ENCODE measurements at places on chromosomes 5 and 9.

GRCh38 chr5:14767735-14768507, 103.4 kb downstream of the OTULIN start:
- DNase-seq, result no peak

- DNase-seq, result no peak
Measured at GRCh38 chr5:85017261-85017660, 632.6 kb upstream of the EDIL3 start.

DNA sequence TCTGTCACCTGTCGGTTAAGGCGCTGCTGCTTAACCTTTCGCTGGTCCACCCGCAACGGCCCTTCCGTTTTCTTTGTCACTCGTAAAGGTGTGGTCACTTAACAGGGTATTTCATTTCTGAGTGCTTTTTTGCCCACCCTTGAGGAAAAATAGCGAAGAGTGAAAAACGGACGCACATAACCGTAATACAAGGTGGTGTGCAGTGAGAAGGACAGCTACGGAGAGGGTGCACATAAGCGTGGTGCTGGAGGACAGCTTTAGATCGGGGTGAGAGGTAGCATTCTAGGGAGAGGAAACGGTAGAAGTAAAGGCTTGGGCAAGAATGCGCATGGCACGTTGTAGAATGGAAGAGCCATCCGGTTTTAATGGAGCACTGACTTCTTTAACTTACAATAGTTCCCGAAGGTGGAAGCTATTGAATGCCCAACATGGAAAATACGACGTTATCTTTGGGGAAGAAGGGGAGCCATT, 761 bp downstream of the CCT5 start:
- no peak for DNase-seq

GRCh38 chr5:553874-554273, 29.6 kb upstream of the SLC9A3 start:
- DNase-seq, result no peak

GRCh38 chr5:73947906-73948640, 322.1 kb downstream of the ARHGEF28 start:
- no peak for DNase-seq

- no peak for DNase-seq
Measured at GRCh38 chr9:86578722-86579121, 224.5 kb upstream of the TUT7 start.

DNA sequence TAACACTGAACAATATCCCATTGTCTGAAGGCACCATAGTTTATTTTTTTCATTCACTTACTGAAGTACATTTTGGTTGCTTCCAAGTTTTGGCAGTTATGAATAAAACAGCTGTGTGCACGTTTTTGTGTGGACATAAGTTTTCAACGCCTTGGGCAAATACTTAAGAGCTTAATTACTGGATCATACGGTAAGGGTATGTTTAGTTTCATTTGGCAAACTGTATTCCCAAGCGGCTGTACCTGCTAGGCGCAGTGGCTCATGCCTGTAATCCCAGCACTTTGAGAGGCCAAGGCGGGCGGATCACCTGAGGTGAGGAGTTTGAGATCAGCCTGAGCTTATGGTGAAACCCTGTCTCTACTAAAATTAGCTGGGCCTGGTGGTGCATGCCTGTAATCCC, 63.7 kb upstream of the FAM120A start:
- DNase-seq, result no peak

GRCh38 chr9:106717686-106718085, 145.3 kb upstream of the ZNF462 start:
- DNase-seq, result no peak

- DNase-seq, result no peak
Measured at GRCh38 chr9:23464275-23464674, 361.8 kb downstream of the ELAVL2 start.

GRCh38 chr9:97575673-97576200, 57.4 kb downstream of the TSTD2 start:
- DNase-seq, result no peak

DNA sequence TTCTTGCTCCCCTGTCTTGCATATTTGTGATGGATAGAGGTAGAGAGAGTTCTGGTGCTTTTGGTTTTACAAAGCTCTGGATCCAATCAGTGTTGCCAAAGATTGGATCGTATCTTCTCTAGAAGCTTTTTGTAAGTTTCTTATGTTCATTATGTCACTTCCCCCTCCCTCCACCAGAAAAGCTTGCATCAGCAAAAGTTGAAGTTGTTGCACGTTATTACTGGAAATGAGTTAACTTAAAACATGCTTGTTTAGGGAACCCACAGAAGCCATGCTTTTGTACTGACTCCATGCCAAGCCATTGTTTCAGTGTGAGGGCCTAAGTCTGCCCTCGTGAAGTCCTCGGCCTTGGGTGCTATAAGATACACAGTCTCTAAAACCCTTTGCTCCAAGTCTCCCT, 186.5 kb downstream of the ERCC6L2 start:
- DNase-seq, result no peak

DNA sequence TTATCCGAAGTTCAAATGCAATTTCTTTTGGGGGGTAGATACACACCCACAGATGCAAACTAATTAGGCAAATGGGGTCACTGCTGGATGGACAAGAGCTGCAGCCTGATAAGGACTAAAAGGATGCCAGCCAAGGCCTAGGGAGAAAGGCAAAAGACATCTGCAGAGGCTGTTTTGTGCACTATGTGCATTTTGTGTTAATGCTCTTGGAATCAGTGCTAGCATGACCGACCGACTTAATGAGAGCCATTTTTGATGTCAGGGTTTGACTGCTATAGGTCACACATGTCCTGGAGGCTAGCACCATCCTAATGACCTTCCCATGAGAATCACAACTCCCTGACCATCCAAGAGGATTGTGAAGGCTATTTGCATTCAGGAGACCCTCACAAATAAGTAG, 34.6 kb downstream of the PLAC8L1 start:
- no peak for DNase-seq

GRCh38 chr9:4321554-4321953, 21.7 kb upstream of the GLIS3 start:
- DNase-seq, result no peak

DNA sequence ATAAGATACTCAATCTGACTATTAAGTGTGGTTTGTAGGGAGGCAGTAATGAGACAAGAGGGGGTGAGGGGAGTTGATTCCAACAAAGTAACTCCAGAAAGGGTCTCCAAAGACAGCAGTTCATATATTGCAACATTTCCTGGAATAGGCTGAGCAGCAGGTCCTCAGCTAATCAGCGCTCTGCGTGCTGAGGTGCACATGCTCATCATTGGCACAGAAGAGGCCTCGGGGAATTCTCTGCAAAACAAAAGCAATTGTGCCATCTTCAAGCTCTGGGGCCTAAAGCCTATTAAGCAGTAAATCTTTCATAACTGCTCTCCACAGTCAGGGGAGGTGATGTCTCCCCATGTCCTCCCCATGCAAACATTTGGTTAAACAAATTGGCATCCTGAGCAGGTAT, 357.3 kb downstream of the SPOCK1 start:
- no peak for DNase-seq

- no peak for DNase-seq
Measured at GRCh38 chr5:107739661-107740060, 68.9 kb upstream of the EFNA5 start.

DNA sequence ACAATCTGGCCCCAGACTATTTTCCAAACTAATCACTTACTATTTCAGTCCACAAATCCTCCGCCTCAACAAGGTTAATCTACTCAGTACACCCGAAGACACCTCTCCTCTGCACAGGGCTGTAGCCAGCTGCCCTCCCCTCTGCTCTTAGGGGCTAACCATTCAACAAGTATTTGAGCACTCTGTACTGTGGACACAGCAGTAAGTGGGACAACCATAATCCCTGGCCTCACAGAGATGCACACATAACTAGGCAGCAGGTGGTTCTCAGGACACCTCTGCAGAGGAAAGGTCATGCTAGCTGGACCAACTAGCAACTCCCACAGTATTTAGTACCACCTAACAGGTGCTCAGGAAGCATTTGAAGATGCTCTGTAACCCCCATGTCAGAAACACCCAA, 5.5 kb downstream of the CAMSAP1 start:
- no peak for DNase-seq

DNA sequence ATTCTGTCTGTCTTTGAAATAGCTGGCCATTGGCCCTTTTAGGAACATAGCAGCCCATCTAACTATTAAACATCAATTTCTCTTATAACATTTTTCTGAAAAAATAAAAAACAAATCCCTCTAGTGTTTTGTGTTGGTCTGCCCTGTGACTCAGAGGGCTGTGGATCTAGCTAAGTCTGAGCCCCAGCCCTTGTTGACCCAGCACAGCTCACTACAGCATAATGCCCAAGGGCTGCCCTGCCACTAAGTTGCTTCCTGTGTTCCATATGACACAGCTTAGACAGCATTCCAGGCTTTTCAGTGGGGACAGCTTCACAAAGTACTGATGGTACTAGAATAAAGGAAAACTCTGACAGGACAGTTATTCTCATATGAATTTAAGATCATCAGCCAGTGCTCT, 136.0 kb downstream of the SCAMP1 start:
- DNase-seq, result no peak

- DNase-seq, result no peak
Measured at GRCh38 chr9:626596-626995, 214.9 kb upstream of the DMRT1 start.

GRCh38 chr9:85586684-85587083, 155.1 kb downstream of the AGTPBP1 start:
- DNase-seq, result no peak

DNA sequence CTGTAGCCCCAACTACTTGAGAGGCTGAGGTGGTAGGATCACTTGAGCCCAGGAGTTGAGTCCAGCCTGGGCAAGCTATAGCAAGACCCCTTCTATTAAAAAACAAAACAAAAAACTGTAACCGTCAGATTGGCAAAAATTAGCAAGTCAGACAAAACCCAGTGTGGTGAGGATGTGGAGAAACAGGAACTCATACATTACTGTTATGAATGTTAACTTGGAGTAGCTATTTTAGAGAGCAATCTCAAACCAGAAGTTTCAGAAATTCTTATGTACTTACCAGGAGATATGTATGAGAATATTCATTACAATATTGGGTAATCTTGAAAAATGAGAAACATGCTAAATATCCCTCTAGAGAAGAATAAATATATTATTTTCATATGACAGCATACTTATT, 120.3 kb downstream of the INVS start:
- DNase-seq, result no peak

- no peak for DNase-seq
Measured at GRCh38 chr5:1868886-1869475, 13.7 kb downstream of the IRX4 start.

DNA sequence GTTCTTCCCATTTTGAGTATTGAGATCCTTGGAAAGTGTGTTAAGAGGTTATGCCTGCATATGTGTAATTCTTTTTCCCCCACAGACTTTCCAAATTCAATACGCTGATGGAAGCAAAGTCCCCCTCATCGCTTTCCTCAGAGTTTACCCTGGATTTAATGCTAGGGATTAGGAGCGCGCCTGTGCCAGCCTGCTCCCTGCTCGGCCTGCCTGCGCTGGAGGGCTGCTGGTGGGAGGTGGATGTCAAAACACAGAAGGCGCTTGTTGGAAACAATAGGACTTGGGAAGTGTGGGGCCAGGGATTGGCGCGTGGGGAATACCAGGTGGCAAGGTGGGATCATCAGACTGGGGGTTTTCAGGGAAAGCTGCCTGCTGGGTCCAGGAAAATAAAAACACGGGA, 39.8 kb upstream of the PTCH1 start:
- no peak for DNase-seq

GRCh38 chr9:129562514-129562913, 58.4 kb downstream of the C9orf50 start:
- DNase-seq, result no peak

DNA sequence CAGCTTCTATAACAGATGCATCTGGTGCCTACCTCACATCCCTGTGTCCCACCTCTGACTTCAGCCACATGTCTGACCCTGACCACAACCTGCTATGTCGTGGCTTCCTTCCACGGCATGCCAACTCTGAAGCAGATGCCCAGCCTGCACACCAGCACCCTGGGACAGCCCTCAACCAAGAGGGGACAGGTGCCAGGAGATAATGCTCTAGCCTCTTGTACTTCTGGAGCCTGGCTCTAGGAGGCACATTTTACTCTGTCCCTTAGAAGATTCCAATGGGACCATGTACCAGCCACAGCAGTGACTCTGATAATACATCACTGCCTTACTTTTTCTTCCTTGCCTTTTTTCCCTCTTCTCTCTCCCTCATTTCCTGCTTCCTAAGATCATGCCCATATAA, 51.4 kb downstream of the EBF1 start:
- no peak for DNase-seq

DNA sequence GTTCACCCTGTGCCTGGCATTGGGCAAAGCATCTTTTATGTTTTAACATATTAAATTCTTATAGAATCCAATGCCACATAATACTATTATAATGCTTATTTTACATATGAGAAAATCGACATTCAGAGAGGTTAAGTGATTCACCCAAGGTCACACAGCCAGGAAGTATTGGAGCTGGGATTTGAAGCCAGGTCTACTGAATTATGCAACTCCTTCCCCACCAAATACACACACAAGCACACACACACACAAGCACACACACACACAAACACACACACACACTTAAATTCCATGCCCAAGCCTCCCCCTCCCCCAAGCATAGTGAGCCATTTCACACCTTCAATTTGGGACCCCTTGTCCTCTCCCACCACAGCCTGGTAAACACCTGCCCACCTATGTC, 37.4 kb downstream of the UBE2QL1 start:
- DNase-seq, result no peak

DNA sequence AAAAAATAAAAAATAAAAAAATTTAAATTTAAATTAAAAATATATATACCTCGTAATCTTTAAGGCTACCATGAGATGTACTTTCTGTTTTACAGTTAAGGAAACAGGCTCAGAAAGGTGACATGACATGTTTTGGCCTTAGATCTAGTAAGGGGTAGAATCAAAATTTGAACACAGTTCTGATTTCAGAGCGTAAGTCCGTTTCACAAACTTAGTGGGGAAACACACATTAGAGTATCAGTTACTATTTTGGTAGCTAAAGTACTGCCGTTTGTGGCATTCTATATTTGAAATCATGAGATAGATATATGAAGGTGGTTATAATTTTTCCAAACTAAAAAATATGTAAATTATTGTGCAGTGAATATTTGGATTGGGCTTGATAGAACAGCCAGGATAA, 186.2 kb downstream of the DENND1A start:
- no peak for DNase-seq

DNA sequence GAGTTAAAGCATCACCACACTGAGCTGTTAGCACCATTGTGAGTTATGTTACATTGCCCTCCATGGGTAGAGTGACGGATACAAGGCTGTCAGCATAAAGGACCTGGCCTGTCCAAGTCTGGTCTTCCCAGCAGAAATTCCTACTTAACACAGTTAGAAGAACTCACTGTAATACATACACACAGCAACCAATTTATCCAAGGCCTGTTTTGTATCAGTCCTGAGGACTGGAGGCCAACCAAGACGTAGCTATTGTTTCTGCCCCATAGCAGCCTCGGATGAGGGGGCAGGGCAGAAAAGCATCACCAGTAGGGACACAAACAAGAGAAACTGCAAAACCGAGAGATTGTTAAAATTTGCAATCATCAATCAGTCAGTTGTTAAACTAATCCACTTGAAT, 66.0 kb upstream of the CKMT2 start:
- no peak for DNase-seq
